ENCODE measurements at places on chromosomes 13 and 19.

- no peak overlapping the region for H3K4me3 ChIP-seq
- H3K27ac ChIP-seq = no peak overlapping the region
- DNase-seq = no peak
- no peaks in the 10 kb centered on the region for H3K4me1 ChIP-seq
- H3K27me3 ChIP-seq = peaks cover 5% of the 10 kb centered on the region
- H3K36me3 ChIP-seq = no peaks in the 10 kb centered on the region
These were observed 48.9 kb upstream of the TNFSF11 start for GRCh38 chr13:42525035-42525504.

DNA sequence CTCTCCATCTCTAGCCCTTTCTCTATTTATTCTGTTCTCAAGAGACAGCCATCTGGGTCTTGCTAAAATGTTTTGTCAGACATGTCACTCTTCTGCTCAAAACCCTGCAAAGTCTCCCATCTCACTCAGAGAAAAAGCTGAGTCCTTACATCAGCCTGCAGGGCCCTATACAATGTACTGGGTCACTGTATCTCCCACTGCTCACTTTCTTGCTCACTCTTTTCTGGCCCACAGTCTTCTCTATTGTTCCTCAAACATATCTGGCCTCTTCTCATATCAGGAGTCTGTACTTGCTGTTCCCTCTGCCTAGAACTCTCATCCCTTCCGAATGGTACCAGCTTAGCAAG lies 189.2 kb downstream of the ENOX1 start:
- no peaks in the 10 kb centered on the region for H3K27me3 ChIP-seq
- H3K4me3 ChIP-seq = no peak overlapping the region
- no peak overlapping the region for H3K27ac ChIP-seq
- no peaks in the 10 kb centered on the region for H3K4me1 ChIP-seq
- DNase-seq = no peak
- no peaks in the 10 kb centered on the region for H3K36me3 ChIP-seq

GRCh38 chr13:74464670-74465069 lies 330.5 kb upstream of the KLF12 start:
- H3K27ac ChIP-seq = peak overlapping the region; percentile 74
- peak; percentile 92 for DNase-seq
- H3K4me1 ChIP-seq = peaks cover 47% of the 10 kb centered on the region
- H3K4me3 ChIP-seq = no peak overlapping the region

- H3K4me1 ChIP-seq = no peaks in the 10 kb centered on the region
- no peaks in the 10 kb centered on the region for H3K36me3 ChIP-seq
- H3K27me3 ChIP-seq = no peaks in the 10 kb centered on the region
- H3K4me3 ChIP-seq = no peak overlapping the region
- H3K27ac ChIP-seq = no peak overlapping the region
These were observed 46.3 kb upstream of the MTIF3 start for GRCh38 chr13:27496536-27497273.

DNA sequence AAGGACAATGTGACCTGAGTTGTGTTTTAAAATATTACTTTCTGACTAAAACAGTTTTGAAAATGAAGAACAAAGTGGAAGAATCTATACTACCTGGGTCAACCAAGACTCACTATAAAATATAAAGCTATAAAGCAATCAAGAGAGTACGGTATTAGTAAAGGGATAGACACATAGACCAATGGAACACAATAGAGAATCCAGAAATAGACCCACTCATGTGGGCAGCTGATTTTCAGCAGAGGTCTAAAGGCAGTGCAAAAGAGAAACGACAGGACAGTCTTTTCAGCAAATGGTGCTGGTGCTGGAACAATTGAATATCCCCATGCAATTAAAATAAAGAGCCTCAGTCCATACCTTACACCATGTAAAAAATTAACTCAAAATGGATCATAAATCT lies 224.7 kb downstream of the RGCC start:
- H3K4me1 ChIP-seq = no peaks in the 10 kb centered on the region
- H3K27ac ChIP-seq = no peak overlapping the region

DNA sequence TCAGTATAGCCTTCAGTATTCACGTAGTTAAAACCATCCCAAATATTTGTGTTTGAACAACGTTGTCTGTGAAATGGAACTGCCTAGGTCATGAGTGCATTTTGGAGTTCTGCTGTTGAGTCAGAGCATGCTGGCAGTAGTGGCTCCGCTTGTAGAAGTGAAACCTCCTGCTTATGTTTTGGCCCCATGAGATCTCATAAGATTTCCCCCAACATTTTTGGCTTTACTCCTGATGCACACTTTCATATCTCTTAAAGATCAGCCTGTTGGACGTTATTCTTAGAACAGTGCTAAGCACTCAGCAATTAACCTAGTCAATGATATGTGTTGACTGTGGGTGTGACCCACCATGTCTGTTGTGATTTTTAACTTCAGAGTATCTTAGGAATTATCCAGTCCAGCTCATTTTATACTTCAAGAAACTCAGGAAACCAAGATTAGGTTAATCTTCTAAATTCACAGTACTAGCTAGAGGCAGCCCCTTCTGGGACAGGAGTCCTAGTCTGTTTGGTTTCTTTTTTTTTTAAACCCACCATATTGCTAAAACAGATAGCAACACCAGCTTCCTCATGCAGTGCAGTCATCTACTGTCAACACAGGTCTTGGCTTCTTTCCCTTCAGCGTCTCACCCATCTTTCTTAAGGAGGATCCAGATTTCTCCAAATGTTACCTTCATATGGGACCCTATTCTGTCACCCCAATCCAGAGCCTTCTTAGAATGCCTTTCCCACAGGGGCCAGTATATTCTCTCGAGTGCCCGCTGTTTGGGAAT lies 26.2 kb downstream of the RAP2A start:
- H3K4me1 ChIP-seq = peaks cover 4% of the 10 kb centered on the region
- DNase-seq = no peak
- H3K36me3 ChIP-seq = no peaks in the 10 kb centered on the region
- H3K27me3 ChIP-seq = no peaks in the 10 kb centered on the region
- no peak overlapping the region for H3K4me3 ChIP-seq

GRCh38 chr13:105462098-105462497 lies 1073.4 kb downstream of the EFNB2 start:
- no peaks in the 10 kb centered on the region for H3K27me3 ChIP-seq
- H3K4me1 ChIP-seq = no peaks in the 10 kb centered on the region
- H3K27ac ChIP-seq = no peak overlapping the region
- no peak overlapping the region for H3K4me3 ChIP-seq

DNA sequence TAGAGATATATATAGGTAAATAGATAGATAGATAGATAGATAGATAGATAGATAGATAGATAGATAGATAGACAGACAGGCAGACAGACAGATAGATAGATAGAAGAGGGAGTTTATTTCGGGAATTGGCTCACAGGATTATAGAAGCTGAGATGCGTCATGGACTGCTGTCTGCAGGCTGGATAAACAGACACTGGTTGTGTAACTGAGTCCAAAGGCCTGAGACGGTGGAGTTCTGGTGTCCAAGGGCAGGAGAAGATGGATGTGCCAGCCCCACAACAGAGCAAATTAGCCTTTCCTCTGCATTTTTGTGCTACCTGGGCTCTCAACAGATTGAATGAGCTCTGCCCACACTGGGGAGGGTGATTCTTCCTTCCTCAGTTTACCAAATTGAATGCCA lies 2.7 kb downstream of the CYP4F3 start:
- H3K27me3 ChIP-seq = no peaks in the 10 kb centered on the region
- H3K27ac ChIP-seq = no peak overlapping the region
- H3K4me3 ChIP-seq = no peak overlapping the region
- DNase-seq = no peak
- no peaks in the 10 kb centered on the region for H3K4me1 ChIP-seq

- DNase-seq = no peak
- H3K36me3 ChIP-seq = no peaks in the 10 kb centered on the region
- H3K27me3 ChIP-seq = no peaks in the 10 kb centered on the region
- H3K4me1 ChIP-seq = peaks cover 6% of the 10 kb centered on the region
These were observed 962 bp upstream of the JAK3 start for GRCh38 chr19:17848595-17849292.

- no peak overlapping the region for H3K27ac ChIP-seq
- H3K27me3 ChIP-seq = no peaks in the 10 kb centered on the region
- no peaks in the 10 kb centered on the region for H3K4me1 ChIP-seq
- DNase-seq = no peak
These were observed 764 bp downstream of the ZNF626 start for GRCh38 chr19:20660473-20661140.

DNA sequence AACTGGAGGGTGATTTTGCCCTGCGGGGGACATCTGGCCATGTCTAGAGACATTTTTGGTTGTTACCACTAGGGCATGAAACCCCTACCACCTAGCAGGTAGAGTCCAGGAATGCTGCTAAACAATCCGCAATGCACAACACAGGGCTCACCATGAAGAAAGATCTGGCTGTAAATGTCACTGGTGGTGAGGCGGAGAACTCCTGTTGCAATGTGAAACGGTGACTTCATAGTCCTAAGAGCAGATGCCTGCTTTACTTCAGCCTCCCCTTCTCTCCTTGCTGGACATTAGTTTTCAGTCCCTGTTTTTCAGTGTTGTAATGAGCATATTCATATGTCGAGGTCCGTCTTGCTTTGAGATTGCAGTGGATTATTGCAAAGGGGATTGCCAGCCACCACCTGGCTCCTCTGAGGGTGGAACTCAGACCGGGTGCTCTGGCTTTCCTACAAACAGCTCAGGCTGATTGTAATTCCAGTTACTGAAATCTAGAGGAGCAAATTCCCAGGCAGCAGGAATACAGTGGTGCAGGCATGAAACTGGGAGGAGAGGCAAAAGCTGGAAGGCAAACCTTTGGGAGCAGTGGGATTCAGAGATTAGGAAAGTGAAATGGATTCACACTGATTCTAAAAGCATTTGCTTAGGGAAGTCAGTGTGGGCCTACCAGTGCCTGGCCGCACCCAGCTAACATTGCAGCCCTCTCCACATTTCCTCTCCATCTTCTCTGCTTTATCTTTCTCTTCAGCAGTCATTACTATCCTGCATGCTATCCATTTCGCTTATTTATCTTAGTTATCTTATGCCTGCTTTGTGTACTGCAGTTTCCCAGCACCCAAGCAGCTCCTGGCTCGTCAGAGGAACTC lies 76.1 kb upstream of the PCDH8 start:
- no peak for DNase-seq
- no peaks in the 10 kb centered on the region for H3K36me3 ChIP-seq
- no peaks in the 10 kb centered on the region for H3K4me1 ChIP-seq
- H3K4me3 ChIP-seq = no peak overlapping the region
- H3K27me3 ChIP-seq = no peaks in the 10 kb centered on the region
- no peak overlapping the region for H3K27ac ChIP-seq

DNA sequence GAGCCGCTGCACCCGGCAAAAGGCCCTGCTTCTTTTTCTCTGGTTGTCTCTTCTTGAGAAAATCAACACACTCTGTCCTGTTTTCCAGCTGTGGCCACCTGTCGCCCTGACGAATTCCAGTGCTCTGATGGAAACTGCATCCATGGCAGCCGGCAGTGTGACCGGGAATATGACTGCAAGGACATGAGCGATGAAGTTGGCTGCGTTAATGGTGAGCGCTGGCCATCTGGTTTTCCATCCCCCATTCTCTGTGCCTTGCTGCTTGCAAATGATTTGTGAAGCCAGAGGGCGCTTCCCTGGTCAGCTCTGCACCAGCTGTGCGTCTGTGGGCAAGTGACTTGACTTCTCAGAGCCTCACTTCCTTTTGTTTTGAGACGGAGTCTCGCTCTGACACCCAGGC lies 17.2 kb downstream of the LDLR start:
- peaks cover 98% of the 10 kb centered on the region for H3K36me3 ChIP-seq
- peak overlapping the region; percentile 39 for H3K27ac ChIP-seq
- H3K4me3 ChIP-seq = no peak overlapping the region
- H3K27me3 ChIP-seq = no peaks in the 10 kb centered on the region
- no peaks in the 10 kb centered on the region for H3K4me1 ChIP-seq
- no peak for DNase-seq

GRCh38 chr19:42619271-42619670 lies 24.5 kb upstream of the CEACAM8 start:
- no peak overlapping the region for H3K27ac ChIP-seq
- no peaks in the 10 kb centered on the region for H3K36me3 ChIP-seq

- no peak overlapping the region for H3K27ac ChIP-seq
- DNase-seq = no peak
- no peak overlapping the region for H3K4me3 ChIP-seq
- H3K27me3 ChIP-seq = no peaks in the 10 kb centered on the region
- no peaks in the 10 kb centered on the region for H3K36me3 ChIP-seq
These were observed 40.4 kb downstream of the ATP11A start for GRCh38 chr13:112730157-112730671.

GRCh38 chr13:110036060-110036459 lies 249.7 kb upstream of the IRS2 start:
- no peak for DNase-seq
- no peaks in the 10 kb centered on the region for H3K4me1 ChIP-seq
- peaks cover 76% of the 10 kb centered on the region for H3K27me3 ChIP-seq
- no peak overlapping the region for H3K4me3 ChIP-seq
- H3K27ac ChIP-seq = no peak overlapping the region
- no peaks in the 10 kb centered on the region for H3K36me3 ChIP-seq

DNA sequence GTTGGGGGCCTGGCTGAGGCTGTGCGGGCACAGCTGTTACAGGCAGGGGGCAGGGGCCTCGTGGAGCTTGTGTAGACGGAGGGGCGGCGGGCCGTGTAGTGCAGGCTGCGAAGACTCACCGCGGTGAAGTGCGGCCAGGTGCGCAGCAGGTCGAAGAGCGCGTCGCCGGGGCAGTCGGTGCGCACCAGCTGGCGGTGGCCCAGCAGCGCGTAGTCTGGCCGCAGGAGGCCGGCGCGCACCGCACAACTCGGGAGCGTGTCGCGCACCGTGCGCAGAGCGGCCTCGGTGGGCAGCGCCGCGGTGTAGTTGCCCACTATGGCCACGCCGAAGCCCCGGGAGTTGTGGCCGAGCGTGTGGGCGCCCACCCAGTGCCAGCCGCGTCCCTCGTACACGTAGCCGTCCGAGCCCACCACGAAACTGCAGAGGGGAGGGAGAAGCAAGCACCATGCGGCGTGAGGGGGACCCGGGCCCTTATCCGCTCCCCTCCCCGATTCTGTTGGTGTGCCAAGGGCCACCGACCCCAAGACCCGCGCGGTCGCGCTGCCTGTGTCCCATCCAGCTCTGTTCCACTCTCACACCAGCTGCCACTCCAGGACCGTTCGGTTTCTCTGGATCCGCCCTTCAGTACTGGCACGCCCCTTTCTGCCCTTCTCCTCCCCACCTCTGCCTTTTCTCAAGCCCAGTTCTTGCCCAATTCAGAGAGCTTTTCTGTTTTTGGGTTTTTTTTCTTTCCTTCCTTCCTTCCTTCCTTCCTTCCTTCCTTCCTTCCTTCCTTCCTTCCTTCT lies 5.4 kb upstream of the RASAL3 start:
- peaks cover 14% of the 10 kb centered on the region for H3K4me1 ChIP-seq
- peak overlapping the region; percentile 52 for H3K4me3 ChIP-seq
- no peaks in the 10 kb centered on the region for H3K36me3 ChIP-seq
- H3K27ac ChIP-seq = peak overlapping the region; percentile 79

GRCh38 chr19:46426035-46426505 lies 2.7 kb downstream of the PNMA8C start:
- H3K4me3 ChIP-seq = peak overlapping the region; percentile 57
- peak overlapping the region; percentile 35 for H3K27ac ChIP-seq
- DNase-seq = peak; percentile 58
- no peaks in the 10 kb centered on the region for H3K36me3 ChIP-seq
- H3K27me3 ChIP-seq = no peaks in the 10 kb centered on the region
- peaks cover 7% of the 10 kb centered on the region for H3K4me1 ChIP-seq
